COLO829 (cell line): ENCODE measurements at places on chromosomes 3 and 15.
A peak's percentile ranks its signal among the peaks of the same experiment; 100 is the strongest.

GRCh38 chr3:49882166-49882565, 12.5 kb upstream of the CAMKV start:
- DNase-seq, result no peak

DNA sequence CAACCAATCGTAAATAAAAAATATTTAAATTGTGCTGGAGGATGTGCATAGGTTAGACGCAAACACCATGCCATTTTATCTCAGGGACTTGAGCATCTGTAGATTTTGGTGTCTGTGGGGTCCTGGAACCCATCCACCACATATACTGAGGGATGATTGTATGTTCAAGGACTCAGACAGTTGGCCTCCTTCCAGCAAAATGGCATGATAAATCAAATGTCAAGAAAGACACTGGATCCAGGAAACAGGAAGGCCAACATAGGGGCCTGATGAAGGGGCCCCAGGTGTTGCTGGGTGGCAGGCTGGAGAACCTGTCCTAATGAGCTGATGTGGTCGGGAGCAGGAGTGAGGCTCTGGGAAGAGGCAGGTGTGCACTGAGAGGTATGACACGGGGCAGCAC, 289.5 kb downstream of the GABRG3 start:
- no peak for DNase-seq

DNA sequence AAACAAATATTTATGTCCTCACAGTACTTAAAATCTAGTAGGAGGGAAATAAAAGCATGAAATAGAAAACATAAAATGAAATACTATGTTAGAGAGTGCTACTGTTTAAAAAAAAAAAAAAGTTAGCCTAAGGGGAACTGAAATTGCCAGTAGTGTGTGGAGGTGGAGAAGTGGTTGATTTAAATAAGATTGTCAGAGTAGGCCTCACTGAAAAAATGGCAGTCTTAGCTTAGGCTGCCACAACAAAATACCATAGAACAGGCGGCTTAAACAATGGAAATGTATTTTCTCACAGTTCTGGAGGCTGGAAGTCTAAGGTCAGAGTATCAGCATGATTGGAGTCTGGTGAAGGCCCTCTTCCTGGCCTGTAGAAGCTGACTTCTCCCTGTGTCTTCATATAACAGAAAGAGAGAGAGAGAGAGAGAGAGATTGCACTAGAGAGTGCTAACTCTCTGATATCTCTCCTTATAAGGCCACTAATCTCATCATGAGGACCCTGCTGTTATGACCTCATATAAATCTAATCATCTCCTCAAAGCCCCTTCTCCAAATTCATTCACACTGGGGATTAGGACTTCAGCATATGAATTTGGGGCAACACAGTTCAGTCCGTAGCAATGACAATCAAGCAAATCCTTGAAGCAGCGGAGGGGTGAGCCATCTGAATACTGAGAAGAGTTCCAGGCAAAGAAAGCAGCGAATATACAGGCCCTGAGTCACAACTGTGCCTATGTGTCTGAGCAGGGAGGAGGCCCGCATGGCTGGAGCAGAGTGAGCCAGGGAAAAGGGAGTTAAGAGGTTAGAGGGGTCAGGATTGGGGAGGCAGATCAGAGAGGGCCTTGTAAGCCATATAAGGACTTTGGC, 23.6 kb upstream of the LRRC34 start:
- no peak for DNase-seq

GRCh38 chr3:83523470-83524073, 1435.2 kb upstream of the CADM2 start:
- peak; percentile 48 for DNase-seq
